ENCODE measurements at places on chromosomes 12 and 14.

DNA sequence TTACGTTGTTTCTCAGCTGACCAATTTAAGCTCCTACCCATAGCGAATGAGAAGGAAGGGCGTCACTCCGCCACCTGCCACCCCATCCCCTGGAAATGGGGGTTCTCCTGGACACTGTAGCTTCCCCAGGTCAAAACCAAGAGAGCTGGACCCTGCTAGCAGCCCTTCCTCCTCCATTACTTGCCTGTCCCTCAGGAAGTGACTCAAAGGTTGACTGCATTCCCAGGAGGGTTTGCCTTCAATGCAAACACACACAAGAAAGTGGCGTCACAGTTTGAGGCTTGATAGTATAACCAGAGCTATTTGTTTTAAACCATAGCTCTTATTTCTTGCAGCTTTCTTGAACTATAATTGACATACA, 79.1 kb downstream of the KCNK13 start:
- DNase-seq = no peak

- DNase-seq = no peak
Measured at GRCh38 chr12:103801709-103802585, 39.1 kb downstream of the NT5DC3 start.

DNA sequence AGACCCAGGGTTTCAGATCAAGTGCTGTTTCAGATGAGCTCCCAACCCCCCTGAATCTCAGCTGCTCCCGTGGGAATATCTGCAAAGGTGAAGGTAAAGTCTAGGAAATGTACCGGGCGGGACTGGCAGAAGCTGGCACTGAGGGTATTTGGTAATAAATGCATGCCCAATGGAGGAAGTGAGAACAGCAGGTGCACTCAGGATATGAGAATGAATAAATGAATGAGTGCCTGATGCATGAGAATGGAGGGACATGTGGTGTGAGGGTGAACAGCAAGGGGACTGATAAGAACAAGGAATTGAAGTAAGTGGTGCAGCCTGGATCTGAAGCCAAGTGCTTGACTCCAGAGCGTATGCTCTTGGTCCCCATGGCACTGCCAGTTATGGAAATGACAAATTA, 11.6 kb downstream of the RAPGEF3 start:
- no peak for DNase-seq

DNA sequence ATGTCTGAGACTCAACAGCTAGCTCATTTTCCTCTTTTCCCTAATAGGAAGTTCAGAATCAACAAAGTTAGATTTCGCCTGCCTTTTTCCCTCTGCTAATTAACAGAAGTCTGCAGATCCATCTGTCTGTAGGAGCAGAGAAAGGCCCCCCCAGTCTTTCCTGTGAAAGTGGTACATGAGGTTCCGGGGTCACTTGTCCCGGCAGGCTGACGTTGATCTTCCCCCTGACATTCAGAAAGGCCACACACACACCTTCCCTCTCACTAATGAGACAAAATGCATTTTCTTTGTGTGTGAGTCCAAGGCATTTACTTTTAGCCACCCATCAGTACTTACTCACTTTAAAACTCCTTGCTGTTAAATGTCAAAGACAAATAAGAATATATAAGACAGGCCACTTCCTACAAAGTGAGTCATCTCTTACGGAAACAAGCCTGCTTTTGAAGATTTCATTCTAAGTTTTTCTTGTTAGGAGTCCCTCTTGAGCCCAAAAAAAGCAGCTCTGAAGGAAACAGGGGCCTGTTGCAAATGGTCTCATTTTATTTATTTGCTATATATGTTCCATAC, 138.7 kb downstream of the TTC7B start:
- no peak for DNase-seq

GRCh38 chr12:18432206-18432605, 170.9 kb downstream of the PIK3C2G start:
- no peak for DNase-seq
